CD4-positive, alpha-beta T cell treated with Interleukin-15 for 1 hour (primary cell): ENCODE measurements at places on chromosomes 5 and 9.

DNA sequence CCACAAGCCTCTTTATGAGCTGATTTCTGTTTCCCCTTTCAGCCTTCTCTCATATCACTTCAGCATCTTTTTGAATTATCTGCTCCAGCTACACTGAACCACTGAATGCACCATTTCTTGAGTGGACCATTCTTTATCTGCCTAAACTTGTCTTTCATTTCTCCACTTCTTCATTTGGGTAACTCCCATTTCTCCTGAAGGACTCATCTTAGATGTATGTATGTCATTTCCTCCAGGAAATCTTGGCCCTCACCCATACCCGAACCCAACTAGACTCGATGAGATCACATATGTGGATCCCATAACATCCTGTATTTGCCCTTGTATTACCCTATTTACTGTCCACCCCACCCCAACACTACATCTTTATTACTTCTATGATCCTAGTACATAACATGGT is 249.8 kb downstream of the KIF4B start:
- DNase-seq: no peak

GRCh38 chr5:78659114-78659513 is 10.5 kb upstream of the LHFPL2 start:
- DNase-seq: no peak

GRCh38 chr5:137148159-137148558 is 351.0 kb downstream of the SPOCK1 start:
- DNase-seq: no peak

- no peak for DNase-seq
These were observed 27.0 kb downstream of the SLC1A1 start for GRCh38 chr9:4517274-4517673.

DNA sequence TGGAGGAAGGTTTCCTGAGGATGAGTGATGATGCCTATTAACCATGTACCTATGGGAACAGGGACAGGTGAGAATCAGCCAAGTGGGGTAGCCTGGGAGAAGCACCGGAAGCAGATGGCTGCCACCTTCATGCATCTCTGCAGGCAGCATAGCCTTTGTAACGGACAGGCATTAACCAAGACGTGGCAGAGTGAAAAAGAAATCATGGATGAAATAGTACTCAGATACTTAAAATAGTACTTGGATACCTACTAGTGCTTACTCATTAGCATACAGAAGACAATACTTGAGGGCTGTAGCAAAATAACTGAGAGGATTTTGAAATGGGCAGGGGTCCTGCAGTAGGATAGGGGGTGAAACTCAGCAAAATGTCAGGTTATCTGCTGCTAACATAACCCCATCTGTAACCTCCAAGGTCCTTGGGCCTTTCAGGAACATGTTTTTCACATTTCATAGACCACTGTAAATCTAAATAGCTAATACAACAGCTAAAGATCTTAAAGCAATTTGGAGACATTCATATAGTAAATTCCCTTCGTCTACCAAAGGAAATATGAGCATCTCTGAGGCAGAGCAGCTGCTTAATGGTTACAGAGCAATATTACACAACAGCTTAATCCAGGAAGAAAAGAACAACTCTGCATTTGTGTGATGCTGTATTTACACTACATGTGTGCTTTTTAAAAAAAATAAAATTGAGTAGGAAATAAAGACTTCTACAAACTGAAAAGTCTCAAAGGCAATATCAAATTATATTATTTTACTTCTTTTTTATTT is 154.3 kb downstream of the NFIB start:
- no peak for DNase-seq

- DNase-seq: no peak
These were observed 19.7 kb downstream of the TUSC1 start for GRCh38 chr9:25658571-25658970.

- no peak for DNase-seq
These were observed 295.8 kb upstream of the IRX4 start for GRCh38 chr5:2178528-2178927.

DNA sequence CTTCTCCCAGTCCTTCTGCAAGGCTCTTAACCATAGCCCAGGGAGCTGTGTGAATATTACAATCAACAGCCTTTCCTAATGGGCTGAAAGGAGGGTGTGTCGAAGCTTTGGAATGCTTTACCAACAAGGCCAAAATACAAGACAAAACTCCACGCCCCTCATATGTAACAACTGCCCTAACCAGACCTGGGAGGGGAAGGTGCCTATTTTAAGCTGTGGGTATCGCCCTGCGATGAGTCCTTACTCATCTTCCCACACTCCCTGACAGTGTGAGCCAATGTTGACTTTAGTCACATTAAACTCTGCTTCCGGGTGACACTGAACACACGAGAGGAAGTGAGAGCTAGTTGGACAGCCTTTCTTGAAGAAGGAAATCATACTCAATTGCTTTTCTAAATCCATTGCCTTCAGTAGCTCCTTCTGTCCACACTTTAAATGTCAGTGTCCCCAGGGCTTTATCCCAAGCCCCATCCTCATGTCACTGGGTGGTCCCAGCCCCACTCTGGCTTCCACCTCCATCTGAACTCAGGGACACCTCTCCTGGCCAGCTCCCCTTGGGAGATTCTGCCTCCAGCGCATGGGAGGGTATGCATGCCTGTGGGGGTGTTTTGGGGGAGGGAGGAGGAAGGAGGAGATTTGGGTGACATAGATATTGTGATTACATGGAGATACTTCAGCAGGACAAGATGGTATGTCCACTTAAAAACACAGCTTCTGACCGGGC is 6.5 kb upstream of the TBC1D9B start:
- peak; percentile 51 for DNase-seq

DNA sequence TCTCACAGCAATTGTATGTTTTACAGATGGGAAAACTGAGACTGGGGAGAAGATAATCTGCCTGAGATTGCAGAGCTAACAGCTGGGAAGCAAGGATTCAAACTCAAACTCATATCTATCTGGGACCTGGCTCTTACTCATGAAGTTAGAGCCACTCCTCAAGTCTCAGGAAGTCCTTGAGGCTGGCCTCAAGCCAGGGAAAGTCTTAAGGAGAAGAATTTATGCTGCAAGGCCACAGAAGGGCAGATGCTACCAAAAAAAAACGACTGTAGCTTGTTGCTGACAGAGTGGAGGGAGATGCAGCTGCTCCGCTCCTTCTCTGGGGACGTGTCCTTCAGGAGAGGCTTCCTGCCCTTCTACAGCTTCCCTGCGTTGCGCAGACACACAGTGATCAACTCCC is 39.8 kb downstream of the BARHL1 start:
- no peak for DNase-seq

- DNase-seq: no peak
These were observed 6.0 kb upstream of the PITX1 start for GRCh38 chr5:135040034-135040332.

- no peak for DNase-seq
These were observed 2.4 kb upstream of the OR1K1 start for GRCh38 chr9:122797316-122798063.

GRCh38 chr5:180557217-180557809 is 34.0 kb downstream of the SCGB3A1 start:
- no peak for DNase-seq

DNA sequence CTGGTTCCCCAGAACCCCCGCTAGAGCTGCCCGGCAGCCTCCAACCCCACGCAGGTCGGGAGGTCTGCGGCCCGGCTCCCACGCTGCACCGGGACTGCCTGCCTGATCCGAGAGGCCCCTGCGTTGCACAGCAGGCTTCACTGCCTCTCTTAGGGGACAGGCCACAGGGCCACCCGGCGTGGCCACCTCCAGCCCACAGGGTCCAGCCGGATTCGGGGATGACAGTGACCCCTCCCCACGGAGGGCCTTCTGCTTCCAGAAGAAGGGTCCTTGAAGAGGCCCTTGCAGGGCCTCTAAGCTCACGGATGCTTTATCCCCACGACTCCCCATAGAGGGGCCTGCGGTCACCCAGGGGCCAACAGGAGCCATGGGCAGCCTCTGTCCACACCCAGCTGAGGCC is 66.1 kb upstream of the PPP1R26 start:
- DNase-seq: no peak

DNA sequence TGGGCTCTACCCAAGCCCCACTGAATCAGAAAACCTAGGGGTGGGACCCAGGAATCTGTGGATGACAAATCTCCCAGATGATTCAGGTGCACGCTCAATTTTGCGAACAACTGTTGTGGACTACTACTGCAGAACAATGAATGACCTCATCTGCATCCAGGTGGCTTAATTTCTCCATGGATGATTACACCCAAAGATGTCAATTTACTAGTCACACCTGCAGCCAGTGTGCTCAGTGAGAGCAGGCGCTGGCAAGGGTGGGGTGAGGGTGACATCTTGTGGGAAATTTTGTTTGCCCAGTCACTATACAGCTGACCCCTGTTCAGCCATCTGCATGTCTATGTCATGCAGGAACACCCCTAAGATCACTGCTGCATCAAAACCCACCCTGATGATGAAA is 118.2 kb downstream of the ENTREP1 start:
- DNase-seq: no peak

GRCh38 chr5:134509308-134510040 is 16.0 kb upstream of the JADE2 start:
- DNase-seq: no peak

GRCh38 chr5:33059081-33059480 is 348.0 kb downstream of the NPR3 start:
- no peak for DNase-seq
